ENCODE measurements at places on chromosomes 2 and 18.

DNA sequence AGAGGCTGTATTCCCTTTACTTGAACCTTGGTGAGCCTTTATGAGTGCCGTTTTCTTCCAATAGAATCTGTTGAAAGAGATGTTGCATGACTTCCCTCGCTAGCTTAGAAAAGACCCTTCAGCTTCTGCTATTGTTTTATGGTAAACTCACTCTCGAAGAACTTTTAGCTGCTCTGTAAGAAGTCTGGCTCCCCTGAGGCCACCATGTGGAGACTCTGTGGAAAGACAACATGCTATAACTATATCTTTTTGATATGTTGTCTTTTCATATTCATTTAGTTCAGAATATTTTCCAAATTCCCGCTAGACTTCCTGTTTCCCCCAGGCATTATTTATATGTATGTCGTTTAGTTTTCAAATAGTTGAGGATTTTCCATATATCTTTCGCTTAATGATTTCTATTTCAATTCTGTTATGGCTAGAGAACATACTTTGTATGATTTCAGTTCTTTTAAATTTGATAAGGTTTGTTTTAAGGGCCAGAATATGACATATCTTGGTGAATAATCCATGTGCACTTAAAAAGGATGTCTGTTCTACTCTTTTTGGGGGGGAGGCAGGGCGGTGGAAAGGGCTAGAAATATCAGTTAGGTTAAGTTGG lies 64.1 kb downstream of the PTPN4 start:
- no peak for DNase-seq

- DNase-seq: no peak
Measured at GRCh38 chr18:32355896-32356295, 114.8 kb downstream of the GAREM1 start.

DNA sequence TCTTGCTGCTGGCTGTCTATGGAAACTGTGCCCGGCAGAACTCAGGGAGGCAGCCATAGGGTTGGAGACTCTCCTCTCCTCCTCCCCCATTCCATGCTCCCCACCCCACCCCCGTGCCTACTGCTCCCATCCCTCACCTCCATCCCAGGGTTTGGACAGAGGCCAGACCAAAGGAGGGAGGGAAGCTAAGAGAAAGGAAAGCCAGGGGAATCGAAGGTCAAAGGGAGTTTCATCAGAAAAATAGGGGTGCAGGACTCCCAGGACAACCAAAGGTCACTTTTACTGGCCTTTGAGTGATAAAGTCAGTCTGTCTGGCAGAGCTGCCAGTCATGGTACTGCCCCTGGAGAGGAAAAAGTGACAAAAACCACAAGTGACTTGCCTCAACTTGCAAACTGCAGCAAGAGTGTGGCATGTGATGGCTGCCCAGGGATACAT lies 187.3 kb upstream of the CTAGE1 start:
- no peak for DNase-seq

- DNase-seq: no peak
Measured at GRCh38 chr2:139918982-139919381, 1138.8 kb upstream of the NXPH2 start.

- DNase-seq: no peak
Measured at GRCh38 chr2:83531206-83531826, 927.8 kb downstream of the SUCLG1 start.

- no peak for DNase-seq
Measured at GRCh38 chr18:58416014-58416703, 212.7 kb downstream of the ALPK2 start.

GRCh38 chr18:11178951-11179549 lies 29.7 kb upstream of the PIEZO2 start:
- DNase-seq: no peak

DNA sequence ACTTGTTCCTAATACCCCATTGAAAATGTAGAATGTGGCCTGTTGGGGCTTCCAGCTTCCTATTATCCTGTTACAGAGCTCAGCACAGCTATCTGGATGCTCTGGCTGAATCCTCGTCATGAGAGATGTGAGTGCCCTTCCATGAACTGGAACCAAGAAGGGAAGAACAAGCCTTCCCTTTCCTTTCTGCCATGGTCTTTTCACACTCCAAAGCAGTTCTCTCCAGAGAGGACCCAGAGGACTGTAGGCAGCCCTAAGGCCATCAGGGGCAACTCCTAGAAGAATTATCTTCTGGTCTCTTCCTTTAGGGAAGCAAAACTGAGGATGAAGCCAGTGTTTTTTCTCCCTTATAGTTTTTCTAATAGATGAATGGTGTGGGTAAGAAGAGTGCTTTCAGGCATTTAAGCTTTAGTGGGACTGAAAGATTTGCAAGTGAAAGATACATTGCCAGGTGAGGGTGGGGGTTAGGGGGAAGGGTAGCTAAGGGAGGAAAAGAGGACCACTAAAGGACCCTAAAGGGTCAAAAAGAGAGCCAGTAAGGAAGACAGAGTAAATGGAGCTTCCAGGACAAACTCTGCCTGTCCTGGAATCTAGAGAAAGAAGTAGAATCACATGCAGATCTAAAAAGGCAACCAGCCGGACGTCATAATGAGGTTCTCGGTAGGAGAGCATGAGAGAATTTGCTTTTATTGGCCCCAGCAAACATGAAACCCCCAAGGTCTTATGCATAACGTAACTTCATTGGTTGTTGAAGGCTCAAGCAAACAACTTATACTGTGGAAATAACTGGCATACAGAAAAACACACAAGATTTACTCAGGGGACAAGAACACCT lies 12.4 kb upstream of the XPO1 start:
- DNase-seq: no peak

DNA sequence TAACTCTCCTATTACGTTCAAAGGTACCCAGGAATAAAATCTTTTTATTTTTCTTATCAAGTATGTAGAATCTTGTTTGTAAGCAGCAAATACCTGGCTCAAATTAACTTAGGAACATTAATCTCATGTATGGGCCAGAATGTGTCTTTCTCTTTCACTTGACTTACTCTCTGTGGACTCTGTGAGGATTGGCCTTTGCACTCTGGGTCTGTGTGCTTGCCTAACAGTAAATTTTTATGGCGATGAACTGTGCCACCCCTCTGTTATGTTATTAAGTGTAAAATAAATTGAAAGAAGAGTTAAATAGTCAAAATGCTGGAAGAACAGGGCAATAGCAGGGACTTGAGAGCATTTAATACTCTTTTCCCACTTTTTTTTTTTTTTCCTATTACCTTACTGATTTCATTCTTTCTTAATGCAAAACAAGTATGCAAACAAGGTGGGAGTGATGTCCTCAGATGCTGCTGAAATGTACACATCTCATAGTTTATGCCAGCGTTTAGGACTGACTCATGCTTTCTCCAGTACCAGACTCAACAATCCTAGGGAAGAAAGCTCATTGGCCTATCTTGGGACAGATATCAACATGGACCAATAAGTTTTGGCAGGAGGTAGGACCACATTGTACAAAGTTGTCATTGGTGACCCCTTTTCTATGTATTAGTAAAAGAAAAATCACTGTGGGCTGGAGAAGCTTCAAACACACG lies 25.5 kb downstream of the LYPD6 start:
- no peak for DNase-seq

DNA sequence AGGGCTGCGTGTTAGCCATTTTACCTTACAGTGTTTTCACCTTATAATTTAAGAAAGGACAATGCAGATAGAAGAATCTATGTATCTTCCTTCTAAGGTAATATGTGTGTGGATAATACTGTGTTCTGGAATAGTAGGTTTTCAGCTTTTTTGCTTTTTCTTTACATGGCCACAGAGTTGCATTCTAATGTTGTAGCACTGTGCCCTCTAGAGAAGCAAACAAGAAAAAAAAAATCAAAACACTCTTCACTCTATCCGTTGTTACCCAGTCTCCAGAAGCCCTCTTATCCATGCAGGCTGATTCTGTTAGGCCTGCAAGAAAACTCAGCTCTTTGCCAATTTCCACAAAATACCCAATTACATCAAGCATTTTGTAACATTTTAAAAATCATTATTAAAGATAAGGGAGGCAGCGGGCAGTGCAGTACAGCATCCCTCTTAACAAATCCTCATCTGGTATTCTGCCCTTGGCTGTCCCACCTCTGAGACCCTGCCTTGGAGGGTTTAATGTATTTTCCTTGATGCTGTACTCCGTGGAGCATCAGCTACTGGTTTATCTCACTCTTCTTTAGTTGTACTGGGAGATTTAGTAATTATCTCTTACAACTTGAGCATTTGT lies 41.8 kb downstream of the CDH7 start:
- no peak for DNase-seq

DNA sequence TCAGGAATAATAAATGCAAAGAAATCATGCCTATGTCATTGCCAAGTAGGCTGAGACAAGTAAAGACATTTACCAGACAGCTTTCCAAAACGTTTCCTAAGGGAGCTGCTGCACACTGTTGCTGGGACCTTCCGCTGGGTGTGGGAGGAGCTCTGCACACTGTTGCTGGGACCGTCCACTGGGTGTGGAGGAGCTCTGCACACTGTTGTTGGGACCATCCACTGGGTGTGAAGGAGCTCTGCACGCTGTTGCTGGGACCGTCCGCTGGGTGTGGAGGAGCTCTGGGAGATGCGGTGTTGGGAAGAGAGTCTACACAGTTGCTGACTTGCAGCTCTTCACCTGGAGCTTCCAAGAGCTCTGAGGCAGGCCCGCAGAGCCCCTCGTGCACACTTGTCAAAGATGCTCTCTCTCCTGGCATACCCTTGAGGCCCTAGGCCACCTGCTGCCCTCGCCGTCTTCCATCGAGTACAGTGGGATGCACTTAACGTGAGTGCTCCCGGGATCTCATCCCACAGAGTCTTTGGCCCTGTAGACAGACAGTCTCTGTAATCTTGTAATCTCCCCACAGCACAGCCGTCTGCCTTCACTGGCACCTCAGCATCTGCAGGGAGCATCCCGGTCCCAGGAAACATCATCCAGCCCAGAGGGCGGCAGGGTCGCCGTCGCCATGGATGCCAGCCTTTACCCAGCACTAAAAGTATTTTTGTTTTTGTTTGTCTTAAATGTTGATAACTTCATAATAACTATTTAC lies 51.4 kb downstream of the TRAPPC12 start:
- no peak for DNase-seq

DNA sequence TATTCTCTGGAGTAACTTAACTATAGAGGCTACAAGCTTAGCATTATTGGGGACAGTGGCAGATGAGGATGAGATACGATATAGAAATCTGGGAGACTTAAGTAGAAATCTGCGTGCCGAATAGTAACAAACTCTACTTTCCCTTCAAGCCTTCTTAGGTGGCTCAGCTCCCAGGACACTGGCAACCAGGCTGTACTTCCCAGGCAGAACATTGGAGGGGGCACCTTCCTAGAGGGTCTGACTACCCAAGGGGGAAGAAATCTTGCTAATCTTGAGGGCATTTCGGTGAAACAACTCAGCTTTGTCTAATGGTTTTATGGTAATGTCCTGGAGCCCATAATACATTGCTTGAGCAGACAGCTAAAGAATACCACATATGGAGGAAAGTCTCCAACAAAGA lies 126.2 kb upstream of the DTNA start:
- DNase-seq: no peak

Measured in activated CD8-positive, alpha-beta memory T cell treated with anti-CD3 and anti-CD28 coated beads for 4 hours (primary cell).